ENCODE measurements at places on chromosomes 2 and 18. TPM values are rescaled to one million over a fixed set of nuclear protein-coding genes. Genes with fewer than 3 reads are reported as not detected.

Gene RAB12
- 25.0 TPM for total RNA-seq

Gene CYP27C1
- total RNA-seq = 10.1 TPM

Gene SAG
- total RNA-seq = not detected

Gene GPATCH11
- 11.4 TPM for total RNA-seq

Gene APCDD1
- total RNA-seq = 49.8 TPM

Gene NOSTRIN
- total RNA-seq = not detected

Gene LRRC30
- not detected for total RNA-seq

Gene FBXO15
- total RNA-seq = 2.7 TPM

Gene CCDC85A
- total RNA-seq = 0.16 TPM

Gene KCNS3
- total RNA-seq = 1.4 TPM

Gene EN1
- 12.6 TPM for total RNA-seq

Measured in neural crest cell (in vitro differentiated cells).